ENCODE measurements at places on chromosomes 4 and X.

- no peak for DNase-seq
These were observed 68.2 kb downstream of the HEPH start for GRCh38 chrX:66232296-66232695.

DNA sequence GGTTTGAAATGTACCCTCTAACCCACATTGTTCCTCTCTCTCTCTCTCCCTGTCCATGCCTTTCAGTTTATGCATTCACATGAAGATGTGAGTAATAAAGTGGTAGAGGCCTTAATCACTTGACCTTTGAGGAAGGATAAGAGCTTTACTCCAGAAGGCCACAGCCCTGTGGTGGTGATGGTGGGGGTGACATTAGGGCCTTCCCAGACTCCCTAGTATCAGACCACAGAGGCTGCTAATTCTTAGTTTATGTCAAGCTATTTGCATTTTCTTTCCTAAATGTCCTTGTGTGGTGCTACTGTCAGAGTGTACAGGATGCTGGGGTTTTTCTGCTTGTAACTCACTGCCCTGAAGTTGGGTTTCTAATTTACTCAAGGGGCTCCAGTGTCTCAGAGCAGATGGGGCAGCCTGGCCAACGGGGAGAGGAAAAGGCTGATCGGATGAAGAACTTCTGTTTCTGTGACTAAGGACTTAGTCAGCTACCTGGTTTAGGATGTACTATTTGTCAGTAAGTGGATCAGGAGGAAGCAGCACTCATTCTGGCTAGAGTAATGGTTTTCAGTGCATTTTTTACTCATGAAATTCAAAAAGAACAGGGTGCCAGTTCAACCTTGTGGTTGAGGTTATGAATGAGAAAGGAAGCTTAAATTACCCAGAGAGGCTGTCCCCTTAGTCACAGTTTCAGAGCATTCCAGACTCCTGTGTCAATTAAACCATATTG lies 509.6 kb upstream of the DIPK2B start:
- DNase-seq, result no peak

- no peak for DNase-seq
These were observed 37.1 kb upstream of the TRPC3 start for GRCh38 chr4:121988950-121989349.

DNA sequence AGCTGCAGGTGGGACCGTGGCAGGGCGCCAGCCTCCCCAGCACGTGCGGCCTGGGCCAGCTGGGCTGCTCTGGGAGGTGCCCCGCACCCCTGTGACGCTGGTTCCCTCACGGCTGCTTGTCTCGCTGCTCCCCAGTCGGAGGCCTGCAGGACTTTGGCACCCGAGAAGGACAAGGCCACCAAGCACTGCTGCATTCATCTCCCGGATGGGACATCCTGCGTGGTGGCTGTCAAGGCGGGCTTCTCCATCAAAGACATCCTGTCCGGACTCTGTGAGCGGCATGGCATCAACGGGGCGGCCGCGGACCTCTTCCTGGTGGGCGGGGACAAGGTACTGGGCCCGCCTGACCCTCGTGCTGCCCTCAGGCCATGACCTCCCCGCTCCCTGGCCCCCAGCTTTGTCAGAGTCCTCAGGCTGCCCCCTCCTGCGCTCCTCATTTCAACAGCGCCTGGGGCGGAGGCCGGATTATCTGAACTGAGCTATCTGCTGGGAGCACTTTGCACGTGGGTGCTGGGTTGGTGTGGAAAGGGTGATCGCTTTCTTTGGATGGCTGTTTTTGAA lies 19.4 kb upstream of the HGFAC start:
- no peak for DNase-seq

GRCh38 chr4:111879539-111879938 lies 265.7 kb upstream of the FAM241A start:
- no peak for DNase-seq

DNA sequence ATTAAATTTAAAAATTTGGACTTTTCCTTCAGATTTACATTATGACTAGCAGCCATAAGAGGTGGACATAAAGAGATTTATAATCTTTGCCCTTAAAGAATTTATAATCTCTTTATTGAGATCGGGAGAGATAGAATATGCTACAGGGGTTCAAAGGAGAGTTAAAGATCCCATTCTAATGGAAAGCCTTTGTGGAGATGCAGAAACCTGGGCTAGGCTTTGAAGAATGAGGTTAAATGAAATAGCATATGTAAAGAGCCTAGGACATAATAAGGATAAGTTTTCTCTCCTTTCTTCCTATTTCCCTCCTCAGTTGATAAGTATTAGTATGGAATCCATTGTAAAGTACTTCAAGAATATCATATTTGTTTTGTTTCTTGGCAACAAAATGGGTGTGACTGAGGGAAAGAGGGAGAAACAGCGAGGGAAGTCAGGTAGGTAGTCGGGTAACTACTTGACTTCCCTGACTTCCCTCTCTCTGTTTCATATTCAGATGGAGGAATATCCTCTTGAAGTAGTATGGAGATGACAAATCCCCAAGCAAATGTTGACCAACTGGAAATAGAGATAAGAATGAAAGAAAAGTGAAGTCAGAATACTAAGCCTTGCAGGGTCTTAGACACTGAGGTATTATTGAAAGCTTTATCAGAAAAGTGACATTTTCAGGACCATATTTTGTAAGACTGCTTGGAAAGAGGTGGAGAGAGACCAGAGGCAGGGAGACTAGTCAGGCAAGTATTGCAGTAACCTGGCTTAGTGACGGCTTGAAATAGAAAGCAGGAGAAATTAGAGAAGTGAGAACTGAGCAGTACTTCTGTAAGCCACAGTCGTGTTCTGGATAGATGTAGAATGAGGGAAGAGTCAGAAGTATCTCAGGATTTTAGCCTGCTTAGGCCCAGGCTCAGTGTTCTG lies 82.9 kb downstream of the PDLIM5 start:
- DNase-seq, result no peak
